ENCODE measurements at places on chromosomes 16 and 17.

GRCh38 chr16:14559809-14560241, 70.2 kb downstream of the PARN start:
- DNase-seq: no peak

GRCh38 chr17:35973333-35974260, 7.7 kb downstream of the CCL16 start:
- DNase-seq: no peak

DNA sequence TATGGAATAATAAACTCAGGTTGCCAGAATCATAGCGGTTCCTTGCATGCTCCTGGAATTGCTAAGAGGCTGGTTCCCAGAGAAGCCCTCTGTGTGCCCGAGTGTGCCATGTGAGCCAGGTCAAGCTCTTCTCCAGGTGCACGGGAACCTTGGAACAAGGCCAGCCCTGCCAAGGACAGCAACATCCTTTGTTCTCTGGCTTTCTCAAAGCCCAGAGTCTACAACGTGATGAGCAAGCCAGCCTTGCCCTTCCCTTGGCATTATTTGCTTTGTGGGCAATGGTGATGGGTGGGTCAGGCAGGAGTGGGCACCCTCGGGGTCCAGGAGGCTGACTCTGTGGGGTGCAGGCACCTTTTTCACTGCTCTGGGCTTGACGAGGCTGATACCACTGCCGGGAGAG, 14.2 kb upstream of the SEC14L1 start:
- no peak for DNase-seq

- DNase-seq: no peak
Measured at GRCh38 chr17:39175695-39176093, 9.7 kb upstream of the ARL5C start.

- DNase-seq: no peak
Measured at GRCh38 chr17:68260051-68260762, 12.4 kb downstream of the AMZ2 start.

- no peak for DNase-seq
Measured at GRCh38 chr17:70848785-70849184, 679.5 kb downstream of the KCNJ2 start.

- DNase-seq: no peak
Measured at GRCh38 chr17:17253406-17253805, 16.4 kb upstream of the FLCN start.

GRCh38 chr16:75761108-75761507, 34.8 kb upstream of the CPHXL start:
- DNase-seq: no peak

- DNase-seq: no peak
Measured at GRCh38 chr16:86480444-86480843, 29.9 kb upstream of the FOXF1 start.

DNA sequence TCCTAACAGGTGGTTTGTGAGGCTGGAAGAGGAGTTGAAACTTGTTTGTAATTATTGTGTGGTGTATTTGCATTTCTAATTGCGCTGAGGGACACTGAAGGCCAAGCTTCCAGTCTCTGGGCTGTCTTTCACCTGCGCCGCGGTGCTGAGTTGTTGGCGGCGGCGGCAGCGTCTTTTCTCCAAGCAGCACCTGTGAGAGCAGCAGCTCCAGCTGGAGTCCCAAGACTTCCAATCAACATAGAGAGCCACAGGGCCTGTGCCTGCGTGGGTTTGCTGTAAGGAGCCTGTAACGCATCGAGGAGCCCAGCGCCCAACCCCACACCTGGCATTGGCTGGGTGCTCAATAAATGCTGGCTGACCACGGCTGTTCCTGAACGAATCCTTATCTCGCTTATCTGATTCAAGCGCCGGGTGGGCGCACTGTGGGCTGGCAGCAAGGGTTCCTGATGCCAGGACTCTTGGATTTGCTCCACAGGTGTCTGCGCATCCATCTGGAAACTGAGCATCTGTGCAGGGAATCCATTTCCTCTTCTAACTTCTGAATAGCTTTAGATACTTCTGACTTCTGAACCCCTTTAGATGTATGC, 138.1 kb downstream of the ASIC2 start:
- no peak for DNase-seq

- no peak for DNase-seq
Measured at GRCh38 chr17:62737513-62737912, 70.6 kb downstream of the MARCHF10 start.

GRCh38 chr16:80040814-80041213, 440.3 kb upstream of the MAF start:
- DNase-seq: no peak

DNA sequence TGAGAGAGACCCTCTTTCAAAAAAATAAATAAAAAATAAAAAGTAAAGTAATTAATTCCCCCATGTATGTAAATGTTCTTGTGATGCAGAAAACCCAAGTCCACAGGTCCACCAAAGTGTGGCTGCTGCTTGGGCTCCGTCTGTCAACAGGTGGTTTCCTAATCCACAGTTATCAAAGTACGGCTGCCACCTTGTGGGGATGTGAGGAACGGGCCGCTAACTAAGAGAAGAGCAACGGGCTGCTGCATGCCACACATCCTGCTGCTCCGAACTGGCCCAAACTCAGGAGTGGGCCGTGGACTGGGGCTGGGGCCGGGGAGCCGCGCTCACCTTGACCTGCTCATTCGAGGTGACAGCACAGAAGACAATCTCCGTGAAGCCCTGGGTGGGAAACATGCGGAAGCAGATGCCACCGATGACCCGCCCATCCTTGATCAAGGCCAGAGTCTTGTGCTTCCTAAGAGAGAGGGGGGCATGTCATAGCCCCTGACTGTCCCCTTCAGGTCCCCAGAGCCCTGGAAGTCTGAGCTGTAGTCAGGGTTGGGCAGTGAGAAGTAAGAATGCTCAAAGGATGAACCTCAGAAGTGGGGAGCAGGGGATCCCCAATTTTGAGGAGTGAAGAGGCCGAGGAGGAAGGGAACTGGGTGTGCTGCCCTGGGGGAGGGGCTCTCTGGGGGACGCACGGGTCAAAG, 4.3 kb downstream of the KAT2A start:
- DNase-seq: peak; percentile 93

DNA sequence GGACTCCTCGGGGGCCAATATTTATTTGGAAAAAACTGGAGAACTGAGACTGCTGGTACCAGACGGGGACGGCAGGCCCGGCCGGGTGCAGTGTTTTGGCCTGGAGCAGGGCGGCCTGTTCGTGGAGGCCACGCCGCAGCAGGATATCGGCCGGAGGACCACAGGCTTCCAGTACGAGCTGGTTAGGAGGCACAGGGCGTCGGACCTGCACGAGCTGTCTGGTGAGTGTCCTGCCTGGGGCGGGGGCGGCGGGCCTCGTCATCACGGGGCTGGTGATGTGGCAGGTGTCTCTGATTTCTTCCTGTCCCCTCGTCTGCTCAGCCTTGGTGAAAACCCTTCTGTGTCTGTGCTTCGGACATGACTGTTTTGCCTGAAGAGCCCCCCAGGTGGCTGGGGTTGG, 5.7 kb downstream of the METRNL start:
- DNase-seq: no peak

GRCh38 chr16:9966569-9967157, 215.6 kb downstream of the GRIN2A start:
- no peak for DNase-seq

DNA sequence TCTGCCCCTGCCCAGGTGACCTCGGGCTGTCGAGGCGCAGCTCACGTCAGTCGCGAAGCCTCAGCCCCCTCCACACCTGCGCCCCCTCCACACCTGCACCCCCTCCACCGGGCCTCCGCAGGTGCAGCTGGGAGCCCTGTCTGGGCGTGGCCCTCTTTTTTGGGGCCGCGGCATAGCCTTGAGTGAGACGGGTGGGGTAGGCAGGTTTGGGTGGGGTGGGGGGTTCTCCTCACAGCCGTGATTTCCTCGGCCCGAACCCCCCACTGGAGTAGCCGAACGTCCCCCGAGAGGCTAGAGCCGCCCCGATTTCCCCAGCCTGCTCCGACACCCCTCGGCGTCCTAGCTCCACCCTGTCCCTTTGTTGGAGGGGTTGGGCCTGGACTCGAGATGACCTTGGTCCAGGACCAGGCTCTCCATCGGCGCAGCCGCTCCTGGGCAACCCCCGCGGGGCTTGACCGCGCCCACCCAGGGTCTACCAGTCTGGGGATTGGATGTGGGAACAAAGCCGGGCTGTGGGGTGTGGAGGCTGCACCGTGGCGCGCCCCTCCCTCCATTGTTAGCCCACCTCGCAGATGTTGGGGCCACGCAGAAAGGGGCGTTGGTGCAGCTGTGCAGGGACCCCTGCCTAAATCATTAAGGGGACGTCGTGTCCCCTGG, 626 bp downstream of the TUBB3 start:
- peak; percentile 69 for DNase-seq

DNA sequence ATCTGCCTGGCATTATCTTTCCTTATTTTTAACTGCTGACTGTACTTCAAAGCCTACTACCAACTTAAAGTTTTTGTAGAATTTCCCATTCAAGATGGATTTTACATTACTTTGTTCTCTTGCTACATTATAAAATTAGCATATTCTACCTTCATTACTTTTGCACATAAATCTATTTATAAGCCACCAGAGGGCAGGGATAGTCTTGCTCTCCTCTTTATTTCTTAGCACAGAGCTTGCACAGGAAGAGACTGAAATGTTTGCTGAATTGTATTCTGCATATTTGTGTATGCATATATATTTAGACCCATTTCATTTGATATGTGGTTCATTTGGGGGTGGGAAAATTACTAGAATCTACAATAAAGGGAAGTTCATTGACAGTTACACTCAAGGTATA, 108.0 kb downstream of the SKAP1 start:
- no peak for DNase-seq

DNA sequence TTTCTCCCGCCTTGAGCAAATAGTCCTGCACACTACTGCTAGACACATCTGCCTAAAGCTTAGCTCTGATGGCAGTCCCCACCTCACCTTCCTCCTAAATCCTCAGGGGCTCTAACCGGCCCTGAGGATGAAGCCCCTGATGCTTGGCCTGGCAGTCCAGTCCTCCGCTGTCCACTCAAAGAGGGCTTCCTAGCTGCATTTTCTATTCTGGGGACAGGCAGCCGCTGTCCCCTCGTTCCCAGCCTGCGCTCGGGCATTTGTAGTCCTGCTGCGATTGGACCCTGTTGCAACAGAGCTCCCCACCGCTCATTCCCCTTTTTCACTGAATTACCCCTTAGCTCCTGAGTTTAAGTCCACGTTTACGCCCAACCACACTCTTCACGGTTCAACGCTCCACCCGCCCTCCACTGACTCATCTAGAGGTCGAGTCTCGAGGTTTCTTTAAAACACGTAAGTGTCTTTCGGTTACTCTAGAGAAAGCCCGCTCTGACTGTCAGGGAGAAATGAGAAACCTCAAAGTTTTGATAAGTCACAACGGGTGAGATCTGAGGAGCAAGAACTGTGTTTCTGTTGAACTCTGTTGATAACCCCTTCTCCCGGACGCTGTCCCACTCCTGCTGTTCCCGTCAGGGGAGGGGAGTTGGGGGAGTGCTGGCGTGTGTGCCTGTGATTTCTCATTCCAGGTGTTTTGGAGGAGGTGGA, 4.5 kb downstream of the CCR7 start:
- no peak for DNase-seq

GRCh38 chr17:41417127-41417526, 7.3 kb downstream of the KRT37 start:
- DNase-seq: no peak

- DNase-seq: no peak
Measured at GRCh38 chr16:49050607-49051006, 231.0 kb downstream of the CBLN1 start.

DNA sequence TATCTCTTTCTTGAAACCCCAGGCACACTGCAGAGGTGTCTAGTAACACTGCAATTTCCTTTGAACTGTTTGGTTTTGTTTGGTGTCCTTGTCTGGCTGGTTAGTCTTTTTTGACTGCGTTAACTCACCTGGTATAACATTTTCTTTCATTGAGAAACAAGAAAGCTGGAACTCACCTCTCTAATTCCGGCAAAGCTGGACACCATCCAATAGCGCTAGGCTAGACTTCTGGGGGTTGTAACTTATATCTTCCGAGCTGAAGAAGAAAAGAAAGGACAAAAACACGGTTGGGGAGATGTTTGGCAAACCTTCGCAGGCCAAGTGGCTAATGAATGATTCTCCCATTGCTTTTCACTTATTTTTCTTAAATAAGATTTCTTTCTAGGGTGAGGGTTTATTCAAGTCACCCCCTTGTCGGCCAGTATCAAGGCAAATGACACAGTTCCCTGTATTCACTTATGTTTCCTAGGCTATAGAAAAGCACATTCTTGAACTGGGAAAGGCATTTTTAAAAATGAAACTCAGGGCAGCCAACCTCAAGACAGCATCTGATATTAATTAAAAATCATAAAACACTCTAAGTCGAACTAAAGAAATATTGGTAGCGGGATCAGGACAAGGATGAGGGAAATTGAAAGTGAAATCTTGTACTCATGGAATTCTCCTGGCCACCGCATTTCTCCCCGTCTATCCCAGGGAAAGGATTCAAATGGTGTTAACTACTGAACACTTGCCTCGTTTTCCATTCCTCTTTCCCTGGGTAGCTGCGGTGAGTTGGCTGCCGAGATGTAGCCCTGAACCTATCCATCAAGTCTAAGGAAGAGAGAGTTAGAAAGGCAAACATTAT, 95.9 kb upstream of the ZFHX3 start:
- DNase-seq: no peak

DNA sequence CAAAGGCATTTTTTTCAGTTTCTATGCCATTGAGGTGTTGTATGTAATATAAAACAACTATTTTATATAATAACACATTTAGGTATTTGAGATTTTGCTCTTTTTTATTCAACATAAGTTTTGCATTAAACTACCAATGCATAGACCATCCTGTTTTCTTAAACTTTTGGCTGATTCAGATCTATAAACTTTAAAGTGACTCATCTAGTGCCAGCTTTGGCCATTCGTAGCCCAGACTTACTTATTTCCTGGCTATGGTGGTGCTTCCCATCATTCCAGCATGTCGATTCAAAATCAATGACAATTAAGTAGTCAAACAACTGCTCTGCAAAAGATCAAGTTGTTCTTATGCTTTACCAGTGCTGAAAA, 3.1 kb downstream of the ERI2 start:
- no peak for DNase-seq

GRCh38 chr16:1097156-1097555, 1.1 kb upstream of the C1QTNF8 start:
- no peak for DNase-seq

DNA sequence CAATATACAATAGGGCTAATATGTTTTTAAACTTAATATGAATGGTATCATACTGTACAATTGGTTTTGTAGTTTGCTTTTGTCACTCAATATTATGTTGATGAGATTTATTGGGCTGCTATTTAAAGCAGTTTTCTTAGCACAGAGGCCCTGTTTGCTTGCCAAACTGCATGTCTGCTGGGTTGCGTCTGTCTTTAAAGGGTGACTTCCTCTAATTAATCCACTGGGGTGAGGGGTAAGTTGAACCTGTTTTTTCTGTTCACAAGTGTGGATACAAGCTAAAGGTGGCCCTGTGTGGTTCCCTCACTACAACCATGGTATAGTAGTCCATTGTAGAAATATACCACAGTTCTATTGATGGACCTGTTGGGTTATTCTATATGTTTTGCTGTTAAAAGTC, 19.7 kb downstream of the TTC19 start:
- DNase-seq: no peak
